ENCODE measurements at places on chromosomes 13 and 19.

GRCh38 chr19:37055330-37055729 lies 22.9 kb upstream of the ZNF420 start:
- no peak for DNase-seq

DNA sequence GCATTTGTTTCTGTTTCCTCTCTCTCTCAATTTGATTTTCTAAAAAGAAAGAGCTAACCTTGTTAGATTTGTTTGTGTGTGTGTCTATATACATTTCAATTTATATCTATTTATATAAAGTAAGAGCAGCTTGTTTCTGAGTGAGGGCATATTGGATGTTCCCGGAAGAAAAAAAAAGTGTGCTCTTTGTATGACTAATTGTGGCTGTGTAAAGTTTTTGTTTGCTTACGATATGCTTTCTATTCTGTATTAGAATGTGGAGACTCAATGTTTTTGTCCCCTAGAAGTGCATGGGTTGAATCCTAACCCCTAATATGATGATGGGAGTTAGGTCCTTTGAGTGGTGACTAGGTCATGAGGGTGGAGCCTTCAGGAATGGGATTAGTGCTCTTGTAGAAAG lies 66.6 kb upstream of the C1QTNF9B start:
- DNase-seq = no peak

DNA sequence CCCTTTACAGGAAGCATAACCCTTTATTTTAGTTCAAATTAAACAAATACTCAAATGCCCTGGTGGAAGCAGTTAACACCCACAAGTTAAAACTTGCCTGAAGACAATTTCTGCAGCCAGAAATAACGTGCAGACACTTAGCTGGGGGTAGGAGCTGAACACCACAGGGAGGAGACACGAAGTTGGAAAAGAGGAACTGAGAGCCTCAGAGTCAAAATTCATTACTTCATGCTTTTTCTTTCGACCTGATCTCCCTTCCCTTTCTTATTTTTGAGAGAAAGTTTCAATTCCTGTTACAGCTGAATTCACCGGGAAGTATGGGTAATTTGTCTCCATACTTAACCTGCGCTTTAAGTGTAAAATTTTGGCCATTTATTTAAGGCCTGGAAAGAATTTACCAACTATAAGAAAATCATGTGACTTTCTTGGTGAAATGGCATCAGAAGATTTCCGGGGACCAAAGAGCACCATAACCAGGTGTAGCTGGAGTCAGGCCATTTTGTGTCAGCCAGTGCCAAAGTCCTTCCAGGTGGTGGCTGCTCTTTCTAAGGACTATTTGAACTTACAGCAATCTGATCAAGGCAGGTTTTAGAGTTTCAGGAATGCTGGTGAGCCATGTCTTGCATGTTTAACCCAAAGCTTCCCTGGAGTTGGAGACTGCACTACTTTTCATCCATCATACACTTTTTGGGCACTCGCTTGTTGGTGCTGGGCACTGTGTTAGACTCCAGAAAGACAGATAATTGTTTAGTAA lies 46.5 kb upstream of the RCBTB2 start:
- DNase-seq = no peak

DNA sequence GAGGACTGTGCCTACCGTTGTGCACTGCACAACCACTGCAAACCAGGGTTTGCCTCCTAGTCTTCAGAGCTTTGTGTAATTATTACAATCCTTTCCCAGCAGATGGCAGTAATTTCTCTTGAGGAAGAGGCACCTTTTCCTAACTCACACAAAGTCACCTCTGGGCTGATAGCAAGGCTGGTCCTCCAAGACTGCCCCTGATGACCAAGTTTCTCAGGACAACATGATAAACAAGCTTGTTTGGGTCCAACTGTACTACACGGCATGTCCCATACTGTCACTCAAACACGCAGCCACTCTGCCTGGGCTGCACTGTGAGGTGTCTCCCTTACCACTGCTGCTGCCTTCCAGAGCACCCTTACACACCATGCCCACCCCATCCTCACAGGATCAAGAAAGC lies 39.3 kb downstream of the RFXAP start:
- DNase-seq = no peak

DNA sequence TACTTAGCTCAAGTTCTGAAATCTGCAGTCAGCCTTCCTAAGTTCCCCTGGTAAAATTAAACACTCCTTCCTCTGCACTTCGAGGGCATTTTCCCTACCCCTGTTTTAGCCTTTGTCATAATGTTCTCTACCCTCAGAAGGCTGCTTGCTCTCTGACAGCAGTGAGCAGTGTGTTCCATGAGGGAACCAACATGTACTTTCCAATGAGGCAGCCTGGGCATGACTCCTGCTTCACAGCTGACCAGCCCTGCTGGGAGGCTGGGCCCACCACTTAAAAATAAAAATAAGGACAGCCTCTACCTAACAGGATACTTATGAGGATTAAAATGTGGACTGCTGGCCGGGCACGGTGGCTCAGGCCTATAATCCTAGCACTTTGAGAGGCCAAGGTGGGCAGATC lies 26.4 kb downstream of the RUBCNL start:
- DNase-seq = no peak

DNA sequence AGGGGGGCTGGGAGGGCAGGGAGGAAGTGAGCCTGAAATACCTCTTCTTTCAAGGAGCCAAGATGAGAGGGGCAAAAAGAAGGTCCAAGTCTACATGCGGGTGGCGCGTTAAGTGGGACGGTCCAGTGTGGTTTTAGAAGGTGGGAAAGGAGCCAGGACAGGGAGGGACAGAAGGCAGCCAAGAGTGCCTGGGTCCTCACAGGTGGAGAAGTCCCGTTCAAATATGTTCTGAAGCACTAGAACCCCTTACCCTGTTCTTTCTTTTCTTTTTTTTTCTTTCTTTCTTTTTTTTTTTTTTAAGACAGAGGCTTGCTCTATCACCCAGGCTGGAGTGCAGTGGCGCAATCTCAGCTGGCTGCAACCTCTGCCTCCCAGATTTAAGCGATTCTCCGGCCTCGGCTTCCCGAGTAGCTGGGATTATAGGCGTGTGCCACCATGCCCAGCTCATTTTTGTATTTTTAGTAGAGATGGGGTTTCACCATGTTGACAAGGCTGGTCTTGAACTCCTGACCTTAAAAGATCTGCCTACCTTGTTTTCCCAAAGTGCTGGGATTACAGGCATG lies 7.4 kb downstream of the CAMSAP3 start:
- no peak for DNase-seq

DNA sequence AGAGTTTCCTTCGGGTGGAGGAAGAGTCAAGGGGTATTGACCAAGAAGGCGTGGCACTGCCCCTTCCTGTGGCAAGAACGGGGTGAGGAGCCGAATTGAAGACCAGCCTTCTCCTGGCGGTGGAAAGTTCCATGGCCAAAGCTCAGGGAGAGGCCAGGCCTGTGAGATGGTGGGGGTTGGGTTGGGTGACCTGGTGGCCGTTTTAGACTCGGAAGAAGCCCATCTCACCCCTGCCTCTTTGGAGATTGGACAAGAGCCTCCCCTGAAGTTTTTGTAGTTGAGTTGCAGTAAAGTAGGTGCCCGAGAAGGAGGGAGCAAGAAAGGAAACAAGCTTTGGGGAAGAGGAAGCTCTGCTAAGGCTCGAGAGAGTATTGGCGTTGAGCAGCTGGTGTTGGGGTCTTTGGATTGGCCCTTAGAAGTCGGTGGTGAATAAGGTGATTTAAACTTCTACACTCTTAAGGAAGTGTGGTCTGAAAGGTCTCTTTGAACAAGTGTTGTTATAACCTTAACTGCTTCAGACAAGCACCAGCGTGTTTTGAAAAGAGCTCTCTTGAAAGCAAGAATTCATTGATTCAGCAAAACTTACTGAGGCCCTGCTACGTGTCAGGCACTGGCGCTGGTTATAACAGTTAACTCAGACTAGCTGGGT lies 964 bp downstream of the SPINT2 start:
- no peak for DNase-seq

GRCh38 chr19:19542507-19542906 lies 4.4 kb downstream of the CILP2 start:
- no peak for DNase-seq

GRCh38 chr19:21604951-21605476 lies 99.6 kb downstream of the ZNF429 start:
- DNase-seq = no peak

GRCh38 chr13:26502826-26503225 lies 54.7 kb upstream of the WASF3 start:
- DNase-seq = no peak

- DNase-seq = no peak
Measured at GRCh38 chr19:18475762-18476331, 37.9 kb upstream of the ISYNA1 start.

GRCh38 chr13:37198629-37199028 lies 93.2 kb upstream of the CSNK1A1L start:
- DNase-seq = no peak

DNA sequence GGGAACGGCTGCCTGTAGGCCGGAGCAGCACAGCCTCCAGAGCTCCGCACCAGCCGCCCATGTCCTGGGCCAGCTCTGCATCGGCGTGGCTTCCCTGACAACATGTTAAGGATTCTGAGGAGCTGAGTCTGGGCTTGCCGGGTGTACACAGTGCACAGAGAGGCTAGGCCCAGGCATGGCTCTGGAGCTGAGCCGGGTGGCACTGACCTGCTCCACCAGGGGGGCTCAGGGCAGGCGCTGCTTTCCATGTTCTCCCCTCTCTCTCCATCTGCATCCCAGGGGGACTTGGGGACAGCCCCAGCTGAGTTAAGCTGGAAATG lies 31.6 kb downstream of the AP1M1 start:
- no peak for DNase-seq

DNA sequence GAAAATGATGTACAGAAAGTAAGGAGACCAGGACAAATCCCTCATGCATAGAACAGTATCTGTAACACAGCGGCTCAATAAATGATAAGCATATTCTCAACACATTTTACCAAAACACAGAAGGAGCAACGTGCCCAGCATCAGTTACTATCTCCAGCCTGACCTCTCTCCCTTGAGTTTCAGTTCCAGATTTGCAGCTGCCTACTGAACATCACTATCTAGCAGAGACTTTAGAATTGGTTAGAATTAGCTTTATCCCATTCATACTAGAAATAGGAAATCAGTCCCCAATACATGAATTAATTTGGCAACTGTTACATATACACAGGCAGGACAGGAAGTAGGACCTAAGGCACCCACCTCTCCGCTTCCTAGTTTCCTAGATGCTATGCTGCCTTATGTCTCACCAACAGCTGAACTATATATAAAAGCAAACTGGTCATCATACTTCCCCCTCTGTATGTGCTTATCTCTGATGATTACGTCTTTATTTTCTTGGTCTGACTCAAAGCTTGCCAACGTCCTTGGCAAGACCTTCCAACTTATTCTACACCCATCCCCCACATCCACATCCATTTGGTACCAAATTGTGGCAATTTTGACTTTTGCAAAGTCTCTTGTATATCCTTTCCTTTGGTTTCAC lies 61.1 kb downstream of the SACS start:
- no peak for DNase-seq

- DNase-seq = no peak
Measured at GRCh38 chr19:18894254-18895037, 1.5 kb downstream of the CERS1 start.

- no peak for DNase-seq
Measured at GRCh38 chr13:107450931-107451330, 764.4 kb downstream of the LIG4 start.

GRCh38 chr13:113771709-113772331 lies 12.8 kb downstream of the TMEM255B start:
- no peak for DNase-seq

DNA sequence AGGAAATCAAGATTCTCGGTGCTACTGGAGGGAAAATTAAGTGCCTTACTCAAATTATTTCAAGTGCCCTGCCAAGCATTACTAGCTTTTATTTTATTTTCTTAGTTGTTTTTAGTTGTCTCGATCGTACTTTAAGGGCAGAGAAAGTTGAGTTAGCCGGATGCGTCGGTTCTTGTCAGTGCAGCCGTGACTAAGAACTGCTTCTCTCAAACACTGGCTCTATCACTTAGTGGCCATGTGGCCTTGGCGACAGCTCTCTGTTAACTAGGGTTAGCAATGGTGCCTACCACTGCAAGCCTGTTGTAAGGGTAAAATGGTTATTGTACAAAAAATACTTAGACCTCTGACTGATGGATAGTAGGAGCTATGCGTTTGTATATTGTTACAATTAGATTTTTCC lies 227.8 kb downstream of the KATNAL1 start:
- DNase-seq = no peak

- DNase-seq = no peak
Measured at GRCh38 chr13:38743466-38743865, 56.6 kb downstream of the FREM2 start.

DNA sequence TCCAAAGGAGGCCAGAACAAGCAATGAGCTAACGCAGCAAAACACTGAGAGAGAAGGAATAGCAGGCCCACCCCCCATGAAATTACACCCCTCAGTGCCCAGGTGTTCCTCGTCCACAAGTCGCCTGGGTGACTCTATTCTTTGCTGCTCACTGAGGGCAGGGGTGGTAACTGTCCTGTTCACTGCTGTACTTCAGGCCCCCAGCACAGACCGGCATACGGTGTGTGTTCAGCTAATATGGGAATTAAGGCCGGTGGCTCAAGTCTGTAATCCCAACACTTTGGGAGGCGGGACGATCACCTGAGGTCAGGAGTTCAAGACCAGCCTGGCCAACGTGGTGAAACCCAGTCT lies 31.9 kb downstream of the DHRS12 start:
- DNase-seq = no peak

DNA sequence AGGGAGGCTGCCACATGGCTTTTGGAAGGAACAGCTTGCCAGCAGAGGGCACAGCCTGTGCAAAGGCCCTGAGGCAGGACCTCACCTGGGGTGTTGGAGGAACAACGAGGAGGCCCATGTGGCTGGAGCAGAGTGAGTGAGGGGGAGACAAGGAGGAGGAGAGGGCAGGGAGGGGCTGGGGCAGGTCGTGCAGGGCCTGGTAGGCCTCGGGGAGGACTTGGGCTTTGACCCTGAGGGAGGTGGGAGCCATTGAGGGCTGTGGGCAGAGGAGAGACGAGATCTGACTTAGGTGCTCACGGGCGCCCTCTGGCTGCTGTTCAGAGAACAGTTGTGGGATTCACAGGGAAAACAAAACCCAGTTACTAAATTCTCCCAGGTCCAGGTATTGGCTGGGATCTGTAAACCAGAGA lies 25.2 kb downstream of the ZNRF4 start:
- no peak for DNase-seq

DNA sequence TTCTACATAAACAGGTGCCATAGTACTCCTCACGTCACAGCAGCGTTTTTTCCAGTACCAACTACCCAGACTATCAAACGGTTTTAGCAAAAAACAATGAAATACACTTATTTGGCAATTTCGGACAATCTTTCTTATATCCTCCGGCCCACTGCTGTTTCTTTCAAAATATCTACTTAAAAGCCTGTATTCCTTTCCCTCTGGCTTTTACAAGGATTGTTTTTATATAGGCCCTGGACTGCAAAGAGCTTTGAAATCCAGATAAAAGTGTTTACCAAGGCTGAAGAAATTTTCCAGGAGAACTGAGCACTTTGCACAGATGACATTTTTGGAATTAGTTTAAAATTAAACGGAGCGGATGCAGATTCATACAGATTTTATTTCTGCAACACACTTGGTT lies 255.9 kb upstream of the STARD13 start:
- DNase-seq = no peak

GRCh38 chr13:48567515-48568369 lies 34.9 kb upstream of the RCBTB2 start:
- DNase-seq = no peak

- DNase-seq = no peak
Measured at GRCh38 chr13:58476206-58476918, 844.8 kb downstream of the PCDH17 start.

Data from activated T-helper 1 cell treated with anti-CD3 and anti-CD28 coated beads, Interleukin-12 subunit alpha, Interleukin-12 subunit beta, Interleukin-2, Interleukin-4 antibody, amounts not matched to agents 30 ng/mL and 10 ng/mL and 1 ng/mL, durations not matched to agents 14 hours and 24 hours and 36 hours (primary cell).